ENCODE measurements at places on chromosomes 6 and 20. TPM values are rescaled to one million over a fixed set of nuclear protein-coding genes. Genes with fewer than 3 reads are reported as not detected.
A peak's percentile ranks its signal among the peaks of the same experiment; 100 is the strongest.

Gene ADNP
- 64.8 TPM for total RNA-seq

Gene ZC2HC1B
- total RNA-seq = not detected

Gene CDSN
- not detected for total RNA-seq

Gene PEX3
- 20.8 TPM for total RNA-seq

Gene CFAP61
- not detected for total RNA-seq

Gene FAM217A
- total RNA-seq = not detected

Gene E2F1
- total RNA-seq = 2.6 TPM

Gene KCNK17
- total RNA-seq = not detected

Gene TNNC2
- not detected for total RNA-seq

Gene FOXF2
- not detected for total RNA-seq

DNA sequence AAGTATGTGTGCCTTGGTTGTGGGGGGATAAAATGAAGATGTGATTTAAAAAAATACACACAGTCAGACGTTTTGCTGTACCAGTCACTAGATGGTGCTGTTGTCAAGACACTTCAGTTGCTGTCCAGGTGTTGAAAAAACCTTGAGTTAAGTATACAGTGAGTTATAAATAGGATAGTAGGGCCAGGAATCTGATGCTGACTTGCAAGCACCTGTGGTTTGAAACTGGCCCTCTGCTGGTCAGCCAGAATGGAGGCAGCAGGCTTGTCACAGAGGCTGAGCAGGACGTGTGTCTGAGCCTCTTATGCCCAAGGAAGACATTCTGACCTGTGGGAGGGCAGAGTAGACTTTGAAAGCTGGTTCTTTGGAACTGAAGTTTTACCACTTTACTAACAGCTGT, 27.8 kb downstream of the RNF8 start:
- peak; percentile 45 for DNase-seq
- no peaks in the 10 kb centered on the region for H3K4me1 ChIP-seq
- H3K27ac ChIP-seq = no peak overlapping the region
- no peaks in the 10 kb centered on the region for H3K27me3 ChIP-seq
- no peak overlapping the region for H3K4me3 ChIP-seq
- H3K36me3 ChIP-seq = peaks cover 5% of the 10 kb centered on the region

GRCh38 chr6:53794137-53794719, 577 bp upstream of the LRRC1 start:
- no peaks in the 10 kb centered on the region for H3K36me3 ChIP-seq
- no peaks in the 10 kb centered on the region for H3K27me3 ChIP-seq
- peak overlapping the region; percentile 41 for H3K27ac ChIP-seq
- peak overlapping the region; percentile 74 for H3K4me3 ChIP-seq
- peak; percentile 67 for DNase-seq

DNA sequence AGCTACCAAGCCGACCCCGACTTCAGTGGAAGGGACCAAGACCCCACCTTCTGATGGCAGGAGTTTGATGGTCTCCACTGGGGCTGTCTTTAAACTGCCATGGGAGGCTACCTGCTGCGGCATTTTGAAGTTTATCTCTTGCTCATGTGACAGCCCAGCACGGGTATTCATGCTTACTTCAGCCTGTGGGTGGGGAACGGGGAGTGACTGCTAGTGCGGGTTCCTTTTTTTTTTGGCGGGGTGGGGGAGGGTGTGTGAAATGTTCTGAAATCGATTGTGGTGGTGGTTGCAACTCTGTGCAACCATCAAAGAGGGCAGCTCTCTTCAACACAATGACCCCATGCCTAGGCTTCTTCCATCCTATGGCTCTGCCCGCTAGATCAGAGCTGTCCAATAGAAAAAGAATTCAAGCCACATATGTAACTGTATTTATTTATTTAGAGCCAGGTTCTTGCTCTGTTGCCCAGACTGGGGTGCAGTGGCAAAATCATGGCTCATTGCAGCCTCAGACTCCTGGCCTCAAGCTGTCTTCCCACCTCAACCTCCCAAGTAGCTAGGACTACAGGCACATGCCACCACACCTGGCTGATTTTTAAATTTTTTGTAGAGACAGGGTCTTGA, 53.7 kb downstream of the PPP1R16B start:
- no peak for DNase-seq
- H3K4me3 ChIP-seq = no peak overlapping the region

- H3K4me3 ChIP-seq = no peak overlapping the region
- H3K36me3 ChIP-seq = no peaks in the 10 kb centered on the region
- H3K27me3 ChIP-seq = no peaks in the 10 kb centered on the region
- no peak overlapping the region for H3K27ac ChIP-seq
- no peaks in the 10 kb centered on the region for H3K4me1 ChIP-seq
- no peak for DNase-seq
Observed at GRCh38 chr6:87763901-87764300, 61.9 kb upstream of the AKIRIN2 start.

DNA sequence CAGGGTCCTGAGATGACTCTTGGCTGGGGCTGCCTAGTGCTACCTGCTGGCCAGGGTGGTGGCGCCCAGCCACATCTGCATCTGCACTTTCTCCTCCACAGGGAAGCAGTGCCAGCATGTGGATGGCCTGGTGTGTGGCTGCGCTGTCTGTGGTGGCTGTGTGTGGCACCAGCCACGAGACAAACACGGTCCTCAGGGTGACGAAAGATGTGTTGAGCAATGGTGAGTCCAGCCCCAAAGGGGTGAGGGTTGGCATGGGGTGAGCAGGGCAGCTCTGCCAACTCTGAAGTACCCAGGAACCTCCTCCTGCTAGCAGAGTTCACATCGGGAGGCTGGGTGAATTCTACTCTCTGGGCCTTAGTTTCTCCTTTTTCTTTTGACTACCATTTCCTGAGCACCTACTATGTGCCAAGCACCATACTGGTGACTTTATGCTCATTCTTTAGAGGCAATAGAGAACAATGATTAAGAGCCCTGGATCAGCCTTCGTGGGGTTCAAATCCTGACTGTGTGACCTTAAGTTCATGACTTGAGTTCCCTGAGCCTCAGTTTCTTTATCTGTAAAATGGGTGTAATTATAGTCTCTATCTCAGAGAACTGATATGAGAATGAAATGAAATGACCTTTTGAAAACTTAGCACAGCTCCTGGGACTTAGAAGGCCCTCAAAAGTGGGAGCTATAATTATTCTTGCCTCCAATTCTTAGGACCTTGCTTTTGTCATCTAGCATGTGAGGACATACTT, 2.1 kb downstream of the BPIFB4 start:
- DNase-seq = no peak
- H3K27ac ChIP-seq = no peak overlapping the region
- H3K4me1 ChIP-seq = no peaks in the 10 kb centered on the region
- H3K4me3 ChIP-seq = no peak overlapping the region

DNA sequence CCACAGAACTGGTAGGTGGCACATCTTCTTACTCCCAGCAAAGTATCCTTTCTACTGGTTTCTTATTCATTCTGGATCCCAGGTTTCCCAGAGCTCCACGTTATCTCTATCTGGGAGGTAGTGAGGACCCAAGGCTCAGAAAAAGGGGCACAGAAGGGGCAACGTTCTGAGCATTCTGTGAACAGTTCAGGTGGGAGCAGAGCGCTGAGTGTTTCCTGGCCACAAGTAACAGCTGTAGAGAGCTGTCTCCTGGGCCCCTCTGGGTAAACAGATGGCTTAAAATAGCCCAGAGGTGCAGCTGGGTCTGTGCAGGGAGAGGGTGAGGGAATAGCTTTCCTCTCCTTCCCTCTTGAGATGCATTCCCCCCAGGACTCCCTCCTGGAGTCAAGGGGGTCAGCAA, 2.1 kb downstream of the APOBEC2 start:
- no peaks in the 10 kb centered on the region for H3K36me3 ChIP-seq
- no peak for DNase-seq
- H3K4me1 ChIP-seq = peaks cover 16% of the 10 kb centered on the region
- H3K27me3 ChIP-seq = no peaks in the 10 kb centered on the region
- no peak overlapping the region for H3K27ac ChIP-seq

GRCh38 chr6:139990026-139990686, 615.7 kb upstream of the CITED2 start:
- no peak overlapping the region for H3K27ac ChIP-seq
- no peak overlapping the region for H3K4me3 ChIP-seq
- no peaks in the 10 kb centered on the region for H3K4me1 ChIP-seq
- no peak for DNase-seq

- no peaks in the 10 kb centered on the region for H3K4me1 ChIP-seq
- no peak for DNase-seq
- H3K27ac ChIP-seq = no peak overlapping the region
- H3K27me3 ChIP-seq = no peaks in the 10 kb centered on the region
- no peaks in the 10 kb centered on the region for H3K36me3 ChIP-seq
Observed at GRCh38 chr6:140462453-140463311, 1088.2 kb upstream of the CITED2 start.

- H3K4me1 ChIP-seq = no peaks in the 10 kb centered on the region
- DNase-seq = no peak
- H3K4me3 ChIP-seq = no peak overlapping the region
- H3K36me3 ChIP-seq = no peaks in the 10 kb centered on the region
- H3K27ac ChIP-seq = no peak overlapping the region
- H3K27me3 ChIP-seq = no peaks in the 10 kb centered on the region
Observed at GRCh38 chr20:51303731-51304670, 238.5 kb downstream of the NFATC2 start.

DNA sequence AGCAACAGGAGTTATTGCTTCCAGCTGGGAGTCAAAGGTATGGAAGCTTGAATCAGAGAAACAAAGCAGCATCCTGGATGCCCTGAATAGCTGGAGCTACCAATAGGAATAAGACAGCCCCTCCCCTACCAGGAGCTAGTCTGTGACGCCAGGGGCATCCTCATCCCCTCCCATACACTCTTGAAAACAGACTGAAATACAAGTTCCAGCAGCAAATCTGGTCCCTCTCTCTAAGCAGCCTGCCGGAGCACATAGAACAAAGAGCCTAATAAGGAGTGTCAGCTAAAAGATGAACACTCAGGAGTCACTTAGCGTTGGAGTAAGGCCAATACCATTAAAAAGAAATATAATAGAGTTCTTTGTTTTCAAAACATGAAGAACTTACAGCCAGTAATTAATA, 25.6 kb downstream of the FILIP1 start:
- no peak for DNase-seq
- no peaks in the 10 kb centered on the region for H3K27me3 ChIP-seq
- no peak overlapping the region for H3K4me3 ChIP-seq
